ENCODE measurements at places on chromosomes 1 and 21. TPM values are rescaled to one million over a fixed set of nuclear protein-coding genes. Genes with fewer than 3 reads are reported as not detected.

SUSD4 gene
- 31.4 TPM for total RNA-seq

DNA sequence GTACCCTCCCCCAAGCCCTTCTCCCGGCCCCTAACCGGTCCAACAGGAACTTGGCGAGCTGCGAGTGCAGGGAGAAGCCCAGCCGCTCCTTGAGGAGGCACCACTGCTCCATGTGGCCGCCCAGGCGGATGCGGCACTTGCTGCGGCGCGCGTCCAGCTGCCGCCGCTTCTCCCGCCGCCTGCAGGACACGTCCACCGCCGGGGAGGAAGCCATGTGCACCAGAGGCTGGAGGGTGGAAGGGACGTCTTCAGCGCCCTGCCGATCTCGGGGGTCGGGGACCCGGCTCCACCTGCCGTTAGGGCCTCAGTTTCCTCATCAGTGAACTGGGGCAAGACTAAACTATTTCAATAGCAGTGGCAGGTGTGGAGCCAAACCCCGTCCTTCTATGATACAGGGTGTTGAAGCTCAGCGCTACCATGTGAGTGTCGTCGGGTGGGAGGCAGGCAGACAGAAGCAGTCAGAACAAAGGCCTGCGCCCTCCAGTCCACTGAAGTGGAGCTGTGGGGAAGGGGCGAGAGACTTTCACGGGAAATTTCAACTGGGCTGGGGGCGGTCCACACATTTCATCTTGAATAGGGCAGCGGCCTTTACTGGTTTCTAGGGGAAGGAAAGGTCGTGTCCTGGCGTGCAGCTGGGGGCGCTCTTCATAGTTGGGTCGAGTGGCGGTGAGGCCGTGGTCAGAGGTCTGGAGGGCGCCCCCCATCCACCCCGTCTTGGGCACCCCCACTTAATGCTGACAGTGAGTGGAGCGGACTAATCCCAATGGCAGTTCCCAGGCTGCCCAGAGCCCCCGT lies 592 bp downstream of the ZNF692 start:
- peak; percentile 91 for DNase-seq

GUCA2B gene
- total RNA-seq = not detected

DNA sequence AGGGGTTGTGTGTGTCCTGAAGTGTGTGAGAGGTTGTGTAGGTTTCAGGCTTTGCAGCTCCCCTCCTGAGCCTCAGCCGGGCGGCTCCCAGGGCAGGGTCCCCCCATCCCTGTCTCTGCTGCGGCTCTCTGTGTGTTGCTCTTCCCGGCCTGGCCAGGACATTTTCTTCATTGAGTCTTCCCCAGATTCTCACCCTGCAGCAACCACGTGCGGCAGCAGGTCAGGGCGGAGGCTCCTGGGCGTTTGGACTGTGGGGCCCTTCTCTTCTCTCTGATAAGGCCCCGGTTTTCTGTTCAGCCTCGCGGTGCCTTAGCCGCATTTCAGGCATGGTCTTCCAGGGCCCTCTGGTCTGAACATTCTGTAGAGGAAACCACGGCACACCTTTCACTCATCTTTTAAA lies 1.8 kb upstream of the TCP10L start:
- DNase-seq = peak; percentile 29

DNA sequence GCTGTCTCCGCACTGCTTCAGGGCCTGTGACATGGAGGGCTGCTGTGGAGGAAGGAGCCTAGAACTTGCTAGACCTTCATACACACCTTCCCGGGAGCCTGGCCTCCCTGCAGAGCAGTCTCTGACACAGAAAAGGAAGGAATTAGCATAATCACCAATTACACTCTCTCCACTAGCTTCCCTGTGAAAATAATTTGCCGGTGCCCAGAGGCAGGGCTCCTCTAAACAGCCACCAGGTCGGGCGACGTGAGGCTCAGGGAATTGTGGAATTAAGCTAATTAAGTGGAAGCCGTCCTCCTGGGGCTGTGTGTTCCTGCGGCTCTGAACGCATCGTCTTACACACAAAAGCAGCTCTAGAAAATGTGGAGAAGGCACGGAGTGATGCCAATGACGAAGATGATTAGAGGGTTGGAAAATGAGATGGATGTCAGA lies 82.6 kb downstream of the NENF start:
- no peak for DNase-seq

GREM2 gene
- 0.51 TPM for total RNA-seq

YOD1 gene
- 11.9 TPM for total RNA-seq

Data from Caco-2 (cell line).